ENCODE measurements at places on chromosomes 1 and 21.

DNA sequence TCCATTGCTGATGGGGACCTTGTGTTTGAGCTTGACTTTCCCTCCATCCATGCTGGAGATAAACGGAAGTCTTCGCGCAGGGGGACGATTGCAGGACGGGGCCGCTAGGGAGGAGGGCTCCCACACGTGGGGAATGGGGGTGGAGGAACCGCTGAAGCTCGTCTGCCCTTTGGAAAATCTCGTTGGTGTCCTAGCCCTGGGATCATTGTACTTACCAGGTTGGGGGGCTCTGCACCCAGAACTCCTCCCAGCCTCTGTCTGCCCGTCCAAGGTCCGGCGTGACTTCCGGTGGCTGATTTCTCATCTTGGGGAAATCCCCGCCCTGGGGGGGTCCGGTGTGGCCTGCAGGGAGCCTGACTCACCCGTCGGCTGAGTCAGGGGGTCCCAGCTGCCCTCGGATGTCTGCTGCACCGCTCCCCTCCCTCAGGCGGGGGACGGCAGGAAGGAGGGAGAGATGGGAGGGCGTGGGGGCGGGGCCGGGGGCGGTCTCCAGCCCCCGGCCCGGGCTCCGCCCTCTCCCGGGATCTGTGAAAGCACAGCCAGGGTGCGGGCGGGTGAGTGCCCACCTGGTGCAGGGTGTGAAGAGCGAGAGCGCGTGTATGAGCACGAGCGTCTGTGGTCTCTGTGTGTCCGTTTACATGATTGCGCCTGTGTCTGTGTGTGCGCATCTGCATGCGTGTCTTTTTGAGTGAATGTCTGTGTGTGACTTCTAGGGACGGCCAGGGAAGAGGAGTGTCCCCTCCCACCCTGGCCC lies 35.8 kb downstream of the PIK3CD start:
- DNase-seq: no peak

DNA sequence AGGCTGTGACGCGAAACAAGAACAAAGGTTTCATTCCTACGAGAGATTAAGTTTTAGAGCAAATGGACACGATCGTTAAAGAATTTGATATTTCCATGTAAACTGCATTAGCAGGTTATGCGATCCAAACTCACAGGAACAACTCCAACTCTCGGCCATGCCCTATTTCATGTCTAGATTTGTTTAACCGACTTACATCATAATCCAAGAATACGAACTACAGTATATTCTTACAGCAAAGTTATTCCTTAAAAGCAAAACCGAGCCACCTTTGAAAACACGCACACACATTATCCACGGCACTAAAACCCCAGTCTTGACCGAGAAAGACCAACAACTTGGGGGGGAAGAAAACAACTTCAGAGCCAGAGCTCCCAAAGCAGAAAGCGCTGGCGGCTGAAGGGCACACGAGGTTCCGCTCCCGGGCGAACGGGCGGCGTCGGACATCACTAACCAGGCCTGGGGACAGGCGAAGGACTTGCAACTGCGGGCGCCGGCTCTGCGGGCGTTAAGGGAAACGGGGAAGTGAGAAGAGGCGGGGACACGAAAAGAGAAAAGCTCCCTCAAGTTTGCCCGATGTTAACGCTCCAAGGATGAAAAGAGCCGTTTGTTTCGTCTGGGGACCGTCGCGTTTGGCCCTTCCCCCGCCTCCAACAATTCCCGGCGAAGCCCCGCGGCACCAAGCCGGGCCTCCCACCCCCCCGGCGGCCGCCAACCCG lies 690 bp downstream of the B3GALNT2 start:
- DNase-seq: no peak

- DNase-seq: no peak
These were observed 37.2 kb downstream of the RHBG start for GRCh38 chr1:156406251-156406650.

GRCh38 chr1:199002661-199003060 lies 363.8 kb downstream of the PTPRC start:
- no peak for DNase-seq

DNA sequence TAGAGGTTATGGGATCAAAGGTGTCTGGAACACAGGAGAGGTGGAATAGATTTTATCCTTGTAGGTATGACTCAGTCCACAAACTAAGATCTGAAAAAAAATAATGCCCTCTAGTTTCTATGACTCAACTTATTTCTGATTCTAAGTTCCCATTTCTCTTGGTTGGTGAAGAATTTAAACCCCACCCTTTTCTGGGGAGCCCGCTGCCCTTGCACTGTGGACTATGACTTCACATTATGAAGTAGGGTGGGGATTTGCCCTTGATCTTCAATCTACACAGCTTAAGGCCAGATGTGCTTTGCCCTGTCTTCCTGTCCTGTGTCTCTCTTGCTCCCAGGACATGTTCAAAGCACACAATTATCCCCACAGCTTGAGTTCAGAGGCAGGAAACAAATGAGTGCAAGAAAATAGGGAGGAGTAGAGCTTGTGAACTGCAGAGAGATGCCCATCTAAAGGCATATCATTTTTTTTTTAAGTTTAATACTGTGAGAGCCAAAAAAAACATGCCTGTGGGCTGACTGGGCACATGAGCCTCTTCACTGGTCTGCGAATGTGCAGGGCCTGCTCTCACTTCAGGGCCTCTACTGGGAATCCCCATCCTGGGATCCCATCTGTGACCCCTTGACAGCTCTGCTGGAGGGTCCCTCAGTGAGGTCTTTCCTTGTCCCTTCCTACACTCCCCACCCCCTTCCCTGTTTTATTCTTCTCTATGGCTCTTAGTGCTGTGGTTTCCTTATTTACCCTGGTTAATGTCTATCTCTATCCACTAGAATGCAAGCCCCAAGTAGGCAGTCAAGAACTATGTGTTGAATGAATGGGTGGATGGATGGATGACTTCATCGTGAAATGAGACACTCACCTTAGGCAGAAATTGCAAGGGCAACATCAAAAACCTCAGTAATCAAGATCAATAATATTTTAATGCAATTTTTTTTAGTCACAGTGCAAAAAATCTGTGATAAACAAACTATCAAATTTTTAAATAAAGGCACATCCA lies 61.5 kb downstream of the CD58 start:
- no peak for DNase-seq

- DNase-seq: no peak
These were observed 1.1 kb downstream of the ADGRL2 start for GRCh38 chr1:81801651-81802456.

DNA sequence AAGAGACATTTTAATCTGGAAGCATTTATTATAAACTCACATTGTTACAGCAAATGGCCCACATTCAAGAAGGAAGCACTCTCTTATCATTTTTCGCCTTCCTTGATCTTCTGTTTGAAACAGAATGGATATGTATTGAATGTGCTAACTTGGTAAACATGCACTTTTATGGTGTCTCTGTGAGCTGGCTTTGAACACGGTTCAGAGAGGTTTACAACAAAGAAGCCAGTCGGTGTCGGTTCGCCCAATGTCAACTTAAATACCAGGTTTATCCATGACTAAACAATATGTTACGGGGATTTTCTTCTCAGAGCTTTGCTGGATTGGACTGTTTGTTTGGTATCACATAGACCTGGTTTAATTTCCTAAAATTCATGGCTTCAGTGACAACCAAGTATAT lies 226.4 kb downstream of the TGFB2 start:
- no peak for DNase-seq

- no peak for DNase-seq
These were observed 8.2 kb upstream of the MYOM3 start for GRCh38 chr1:24119859-24120756.

GRCh38 chr21:43720539-43721166 lies 1.7 kb downstream of the PDXK start:
- no peak for DNase-seq

DNA sequence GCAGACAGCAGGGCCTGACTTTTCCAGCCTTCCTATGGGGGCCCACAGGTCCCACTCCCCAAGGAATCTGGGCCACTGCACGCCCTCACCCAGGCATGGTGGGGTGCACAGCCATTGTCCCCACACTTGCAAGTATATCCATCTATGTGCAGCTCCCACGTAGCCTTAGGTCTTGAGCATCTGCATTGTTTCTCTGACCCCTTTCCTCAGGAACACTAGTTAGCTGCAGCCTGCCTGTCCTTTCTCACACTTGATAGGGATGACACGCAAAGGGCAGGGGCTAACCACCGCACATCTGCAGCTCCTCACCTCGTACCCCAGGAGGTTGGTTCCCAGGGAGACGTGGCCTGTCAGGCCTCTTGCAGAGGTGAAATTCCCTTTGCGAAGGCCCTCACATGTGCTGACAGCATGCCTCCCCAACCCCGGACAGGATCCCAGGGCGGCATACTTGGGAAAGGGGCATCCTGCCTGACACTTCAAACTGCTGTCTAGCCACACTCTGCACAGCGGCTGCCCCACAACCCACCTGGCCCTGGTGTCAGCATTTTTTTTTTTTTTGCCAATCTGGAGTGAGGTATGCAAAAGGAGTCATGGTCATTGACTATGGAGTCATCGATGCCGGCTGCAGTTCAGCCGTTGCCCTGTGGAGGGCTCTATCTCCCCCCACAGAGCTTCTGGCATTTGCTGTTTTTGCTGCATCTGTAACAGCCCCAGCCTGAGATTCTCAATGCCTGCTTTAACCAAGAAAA lies 5.0 kb downstream of the JMJD4 start:
- no peak for DNase-seq

GRCh38 chr1:115277276-115277675 lies 60.8 kb downstream of the NGF start:
- DNase-seq: no peak

- DNase-seq: no peak
These were observed 732 bp downstream of the ABCG1 start for GRCh38 chr21:42219606-42220137.

DNA sequence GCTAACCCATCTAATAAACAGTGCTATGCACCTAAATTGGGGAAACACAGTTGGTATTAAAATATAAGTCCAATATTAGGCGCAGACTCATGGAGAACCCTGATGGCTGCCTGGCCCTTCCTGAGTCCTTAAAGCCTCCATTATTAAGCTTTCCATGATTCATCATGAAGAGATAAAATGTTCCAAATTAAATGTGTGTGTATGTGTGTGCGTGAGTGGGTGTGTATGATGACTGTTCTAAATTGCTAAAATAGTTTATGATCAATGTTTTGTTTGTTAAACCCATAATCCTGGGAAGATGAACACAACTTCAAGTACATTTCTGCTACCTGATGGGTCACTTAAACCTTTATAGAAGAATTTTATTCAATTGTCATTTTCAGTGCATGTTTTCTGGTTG lies 6.3 kb upstream of the RBBP5 start:
- DNase-seq: no peak

DNA sequence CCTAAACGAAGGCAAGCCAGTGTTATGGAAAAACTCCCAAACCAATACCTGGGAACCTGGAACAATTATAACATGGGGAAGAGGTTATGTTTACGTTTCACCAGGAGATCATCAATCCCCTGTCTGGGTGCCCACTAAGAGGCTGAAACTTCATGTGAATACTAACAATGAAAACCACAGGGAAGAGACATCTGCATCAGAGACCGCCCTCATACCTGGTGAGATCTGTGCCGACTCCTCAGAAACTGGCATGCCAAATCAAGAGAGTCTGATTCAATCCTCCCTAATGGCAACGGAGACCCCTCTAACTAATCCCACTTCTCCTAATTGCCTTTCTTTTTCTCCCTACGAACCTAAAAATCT lies 163.2 kb downstream of the IER5 start:
- no peak for DNase-seq

GRCh38 chr1:2978691-2979190 lies 42.5 kb upstream of the ACTRT2 start:
- DNase-seq: no peak

GRCh38 chr1:42963378-42964043 lies 4.8 kb upstream of the SLC2A1 start:
- DNase-seq: no peak

DNA sequence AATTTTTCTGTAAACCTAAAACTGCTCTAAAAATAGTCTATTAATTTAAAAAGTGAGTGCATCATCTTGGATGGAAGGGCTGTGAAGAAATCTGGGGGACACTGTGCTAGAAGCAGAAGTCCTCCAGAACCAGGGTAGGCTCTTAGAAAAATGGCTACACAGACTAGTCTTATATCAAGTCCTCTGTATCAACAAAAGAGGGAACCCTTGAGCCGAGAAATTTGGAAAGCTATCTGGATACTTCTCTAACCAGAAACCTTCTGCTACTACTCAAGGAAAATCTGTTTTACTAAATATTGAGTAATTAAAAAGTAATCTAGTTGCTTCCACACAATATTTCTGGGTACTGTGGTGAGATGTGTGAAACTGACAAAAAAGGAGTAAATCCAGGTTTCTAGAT lies 92.1 kb downstream of the WDR3 start:
- DNase-seq: no peak

- DNase-seq: no peak
These were observed 3.4 kb upstream of the PDE9A start for GRCh38 chr21:42650033-42650370.

GRCh38 chr21:14880922-14881321 lies 183.9 kb downstream of the NRIP1 start:
- no peak for DNase-seq

GRCh38 chr1:68230901-68231626 lies 1.3 kb downstream of the WLS start:
- peak; percentile 42 for DNase-seq

DNA sequence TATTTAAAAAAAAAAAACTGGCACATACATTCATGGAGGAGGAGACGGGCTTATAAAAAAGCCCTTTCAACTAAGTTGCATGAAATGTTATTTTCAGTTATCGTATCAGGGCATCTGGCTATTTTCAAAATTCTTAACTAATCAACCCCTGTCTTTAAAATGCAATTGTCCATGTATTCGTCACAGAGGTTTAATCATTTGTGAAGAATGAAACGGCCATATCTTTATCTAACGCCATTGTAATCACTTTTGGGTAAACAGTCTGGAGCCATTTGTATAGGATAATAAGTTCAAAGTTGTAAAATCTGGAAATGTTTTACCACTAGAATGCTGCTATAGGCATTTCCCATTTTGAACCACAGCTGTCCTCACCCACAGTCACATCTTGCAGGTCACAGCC lies 30.4 kb downstream of the SLC30A10 start:
- DNase-seq: no peak

GRCh38 chr21:44364151-44365053 lies 11.0 kb downstream of the TRPM2 start:
- no peak for DNase-seq

DNA sequence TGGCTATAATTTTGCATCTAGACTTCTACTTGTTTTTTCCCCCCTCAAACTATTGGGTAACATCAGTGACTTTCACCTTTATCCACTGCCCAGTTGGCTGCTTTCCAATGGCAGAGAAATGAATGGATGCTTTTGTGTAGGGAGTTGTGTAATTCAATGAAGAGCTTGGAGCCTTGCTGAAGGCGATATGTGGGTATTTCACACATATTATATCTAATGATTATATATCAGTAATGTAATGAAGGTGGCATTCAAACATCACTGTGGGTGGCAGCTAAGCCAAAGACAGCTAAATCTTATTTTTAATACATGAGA lies 81.2 kb downstream of the TGFB2 start:
- DNase-seq: no peak

DNA sequence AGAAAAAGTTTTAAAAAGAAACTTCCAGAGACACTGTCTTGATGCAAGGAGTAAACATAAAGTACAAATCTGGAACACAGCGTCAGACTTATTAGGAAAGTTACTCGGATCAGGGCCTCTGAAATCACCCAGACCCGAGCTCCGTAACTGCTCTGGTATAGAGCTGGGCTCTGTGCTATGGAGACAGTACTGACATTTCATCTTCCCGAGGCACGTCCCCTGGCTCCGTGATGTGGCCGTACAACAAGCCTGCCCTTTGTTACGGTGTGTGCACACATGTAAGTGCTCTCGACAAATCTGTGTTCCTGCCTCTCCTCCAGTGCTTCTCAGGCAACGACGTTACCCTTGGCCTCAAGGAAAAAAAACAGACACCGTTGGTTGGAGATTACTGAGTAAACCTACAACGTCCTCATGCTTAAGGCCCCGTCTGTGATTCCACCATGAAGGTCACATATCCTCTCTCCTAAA lies 107.0 kb upstream of the IRF2BP2 start:
- DNase-seq: peak; percentile 38
